ENCODE measurements at places on chromosomes 2 and 18.

GRCh38 chr18:46148810-46149209, 44.6 kb downstream of the HAUS1 start:
- DNase-seq = peak; percentile 21

- DNase-seq = no peak
Measured at GRCh38 chr2:62305421-62306176, 109.7 kb downstream of the B3GNT2 start.

- no peak for DNase-seq
Measured at GRCh38 chr18:45639408-45639807, 24.1 kb downstream of the SLC14A2 start.

DNA sequence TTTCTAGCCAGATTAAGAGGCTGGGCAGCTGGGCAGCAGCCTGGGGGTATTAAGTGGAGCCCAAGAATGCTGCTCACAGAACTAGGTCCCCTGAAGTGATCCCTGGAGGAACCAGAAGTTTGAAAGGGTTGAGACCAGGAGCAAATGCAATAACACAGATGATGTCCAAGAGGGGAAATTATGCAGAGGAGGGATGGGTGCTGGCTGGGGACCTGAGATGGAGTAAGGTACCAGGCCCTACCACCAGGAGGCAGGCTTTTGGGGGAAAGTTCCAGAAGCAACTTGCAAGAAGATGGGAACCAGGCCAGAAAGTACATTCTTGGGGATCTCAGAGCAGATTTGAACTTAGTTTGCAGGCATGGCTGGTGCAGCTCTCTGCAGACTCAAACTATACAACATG, 175.1 kb downstream of the NCK2 start:
- DNase-seq = no peak

- no peak for DNase-seq
Measured at GRCh38 chr2:30359644-30360167, 87.3 kb upstream of the LCLAT1 start.

DNA sequence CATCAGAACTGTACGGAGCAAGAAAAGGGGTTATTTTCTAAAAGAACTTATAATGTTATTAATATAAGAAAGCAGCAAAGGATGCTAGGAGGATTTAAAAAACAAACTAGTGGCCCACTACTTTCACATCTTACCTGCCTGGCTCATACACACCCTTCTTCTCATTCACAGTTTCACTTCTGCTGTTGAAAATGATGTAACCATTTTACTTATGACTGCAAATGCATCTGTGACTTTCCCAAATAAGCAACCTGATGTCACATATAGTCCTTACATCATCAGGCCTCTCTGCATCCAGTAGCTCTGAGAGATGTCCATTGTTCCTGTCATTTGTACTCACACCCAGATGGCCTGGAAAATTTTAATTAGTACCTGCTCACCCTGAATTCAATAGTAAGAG, 101.8 kb upstream of the MYO3B start:
- no peak for DNase-seq

DNA sequence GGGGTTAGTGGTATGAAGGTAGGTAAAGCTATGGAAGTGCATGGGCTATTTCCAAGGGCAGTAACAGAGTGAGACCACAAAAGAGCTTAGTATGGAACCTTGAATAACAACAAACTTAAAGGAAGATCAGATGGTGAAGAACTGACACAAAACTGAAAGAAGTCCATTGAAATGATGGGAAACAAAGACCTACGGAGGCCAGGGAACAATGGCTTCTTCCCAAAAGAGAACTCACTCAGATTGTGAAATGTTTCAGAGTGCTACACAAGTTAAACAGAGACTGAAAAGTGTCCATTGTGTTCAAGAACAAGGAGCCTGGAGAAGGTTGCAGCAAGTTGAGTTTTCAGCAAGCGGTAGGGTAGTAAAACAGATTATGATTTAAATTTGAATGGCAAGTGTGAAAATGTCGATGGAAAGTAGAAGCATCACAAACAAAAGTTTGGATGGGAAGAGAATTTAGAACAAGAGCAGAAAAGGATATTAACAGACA, 700.0 kb upstream of the NXPH2 start:
- no peak for DNase-seq

DNA sequence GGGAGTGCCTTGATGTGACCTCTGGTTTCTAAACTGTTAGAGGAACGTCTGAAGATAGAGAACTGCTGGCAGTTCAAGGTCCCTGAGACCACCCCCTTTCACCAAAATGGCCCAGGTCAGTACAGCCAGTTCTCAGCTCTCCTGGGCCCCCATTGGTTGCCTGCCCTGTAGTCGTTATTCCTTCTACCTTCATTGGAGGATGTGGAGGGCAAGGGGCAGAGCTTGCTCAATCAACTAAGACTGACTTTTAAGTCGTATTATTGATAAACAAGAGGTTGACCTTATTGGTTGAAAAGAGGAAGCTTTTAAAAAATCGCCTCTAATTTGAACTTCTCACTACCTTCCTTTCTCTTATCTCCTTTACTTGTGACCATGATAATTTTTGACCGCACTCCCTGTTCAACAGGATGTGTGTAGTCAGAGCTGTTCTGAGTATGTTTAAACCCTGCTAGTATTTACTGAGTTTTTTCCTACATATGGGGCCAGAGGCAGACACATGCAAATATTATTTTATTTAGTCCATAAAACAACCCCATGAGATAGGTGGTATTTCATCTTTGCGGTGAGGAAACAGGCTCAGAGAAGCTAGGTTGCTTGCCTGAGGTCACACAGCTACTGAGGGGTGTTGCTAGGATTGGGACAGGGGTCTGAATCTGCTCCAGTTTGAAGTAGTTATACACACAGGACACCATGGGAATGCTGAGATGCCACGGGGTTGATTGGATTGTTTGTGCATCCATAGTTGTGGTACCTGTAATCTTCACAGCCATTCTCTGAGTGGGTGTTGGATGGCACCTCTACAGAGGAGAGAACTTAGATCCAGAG, 65.9 kb downstream of the TMEM247 start:
- no peak for DNase-seq

- DNase-seq = no peak
Measured at GRCh38 chr2:19359021-19359357, 566 bp upstream of the OSR1 start.

- DNase-seq = no peak
Measured at GRCh38 chr18:59518705-59519104, 159.6 kb upstream of the LMAN1 start.

DNA sequence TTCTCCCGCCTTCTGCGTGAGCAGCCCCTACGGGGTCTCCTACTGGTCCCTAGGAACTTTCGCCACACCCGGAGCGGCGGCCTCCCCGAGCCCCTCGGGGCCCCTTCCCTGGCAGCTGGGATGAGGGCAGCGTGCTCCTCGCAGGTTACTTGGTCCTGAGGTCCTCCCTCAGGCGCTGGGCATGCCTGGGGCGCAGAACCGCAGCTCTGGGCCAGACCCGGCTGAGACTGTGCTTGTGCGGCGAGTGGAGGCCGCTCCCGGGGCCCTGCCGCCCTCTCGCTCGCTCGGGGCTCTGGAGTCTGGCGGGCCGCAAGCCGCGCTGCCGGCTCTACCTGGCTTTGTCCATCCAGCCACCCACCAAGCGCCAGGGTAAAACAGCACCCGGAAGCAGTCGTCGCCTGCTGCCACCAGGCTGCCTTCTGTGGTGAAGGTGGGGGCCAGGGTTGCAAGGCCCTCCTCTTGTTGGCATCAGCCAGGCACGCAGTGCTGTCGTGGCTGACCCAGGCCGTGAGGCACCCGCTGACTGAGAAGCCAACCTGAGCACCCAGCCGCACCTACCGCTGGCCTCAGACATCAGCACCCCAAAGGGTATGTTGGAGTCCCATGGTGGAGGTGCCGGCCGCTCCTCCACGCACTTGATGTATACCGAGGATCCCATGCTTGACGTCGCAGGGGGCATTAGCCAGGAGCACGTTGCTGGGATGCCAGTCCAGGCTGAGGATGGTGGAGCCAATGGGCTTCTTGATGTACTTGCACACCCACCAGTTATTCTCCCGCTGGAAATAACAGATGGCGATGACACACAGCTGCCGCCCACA, 46.1 kb upstream of the PTH2R start:
- no peak for DNase-seq

GRCh38 chr2:143954186-143954585, 565.7 kb downstream of the ZEB2 start:
- no peak for DNase-seq

DNA sequence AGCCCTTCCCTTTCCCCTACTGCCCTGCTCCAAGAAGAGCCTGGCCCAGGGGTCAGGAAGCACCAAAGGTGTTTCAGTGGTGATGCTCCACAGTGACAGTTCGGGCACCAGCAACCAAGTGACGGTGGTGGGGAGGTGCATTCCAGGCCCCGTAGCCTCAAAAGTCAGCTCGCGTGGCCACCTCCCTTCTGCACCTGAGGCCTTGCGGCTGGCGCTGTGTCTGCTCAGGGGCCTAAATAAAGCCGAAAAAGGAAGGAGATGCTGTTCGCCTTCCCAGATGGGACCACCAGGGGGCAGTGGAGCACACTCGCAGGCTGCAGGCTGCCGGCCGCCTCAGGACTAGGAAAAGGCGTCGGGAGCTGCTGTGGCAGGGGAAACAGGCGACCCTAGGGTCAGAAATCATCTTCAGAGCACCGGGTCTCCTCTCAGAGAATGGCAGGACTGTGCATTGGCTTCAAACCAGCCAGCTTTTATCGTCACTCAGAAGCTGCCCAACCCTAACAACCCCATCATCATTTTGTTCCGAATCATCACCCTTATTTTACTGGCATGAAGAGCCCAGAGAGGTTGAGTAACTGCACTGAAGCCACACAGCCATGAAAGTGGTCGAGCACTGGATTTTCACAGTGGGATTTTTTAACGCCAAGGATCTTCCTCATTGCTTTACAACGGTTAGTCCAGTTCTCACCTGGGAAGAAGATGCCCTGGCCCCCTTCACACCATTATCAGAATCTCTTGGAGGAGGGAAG, 213.0 kb upstream of the CELF4 start:
- DNase-seq = peak; percentile 57

DNA sequence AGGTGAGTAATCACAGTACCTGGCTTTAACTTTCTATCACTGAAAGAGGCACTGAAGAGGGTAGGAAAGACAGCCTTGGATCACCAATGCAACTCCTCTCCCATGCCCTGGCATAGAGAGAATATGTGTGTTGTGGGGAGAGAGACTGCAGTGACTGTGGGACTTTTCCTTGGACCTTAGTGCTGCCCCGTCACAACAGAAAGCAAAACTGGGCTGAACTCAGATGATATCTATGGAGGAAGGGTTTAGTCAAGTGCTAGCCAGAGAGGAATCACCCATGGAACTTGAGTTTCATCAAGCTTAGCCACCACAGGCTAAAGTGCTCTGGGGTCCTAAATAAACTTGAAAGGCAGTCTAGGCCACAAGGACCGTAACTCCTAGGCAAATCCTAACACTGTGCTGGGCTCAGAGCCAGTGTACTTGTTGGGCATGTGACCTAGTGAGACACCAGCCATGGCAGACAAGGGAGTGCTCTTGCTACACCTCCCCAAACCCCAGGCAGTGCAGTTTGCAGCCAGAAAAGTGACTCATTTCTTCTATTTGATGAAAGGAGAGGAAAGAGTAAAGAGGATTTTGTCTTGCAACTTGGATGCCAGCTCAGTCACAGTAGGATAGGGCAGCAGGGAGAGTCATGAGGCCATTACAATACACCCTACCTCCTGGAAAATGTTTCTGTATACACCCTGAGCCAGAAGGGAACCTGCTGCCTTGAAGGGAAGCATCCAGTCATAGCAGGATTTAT, 105.8 kb upstream of the SPOPL start:
- no peak for DNase-seq

DNA sequence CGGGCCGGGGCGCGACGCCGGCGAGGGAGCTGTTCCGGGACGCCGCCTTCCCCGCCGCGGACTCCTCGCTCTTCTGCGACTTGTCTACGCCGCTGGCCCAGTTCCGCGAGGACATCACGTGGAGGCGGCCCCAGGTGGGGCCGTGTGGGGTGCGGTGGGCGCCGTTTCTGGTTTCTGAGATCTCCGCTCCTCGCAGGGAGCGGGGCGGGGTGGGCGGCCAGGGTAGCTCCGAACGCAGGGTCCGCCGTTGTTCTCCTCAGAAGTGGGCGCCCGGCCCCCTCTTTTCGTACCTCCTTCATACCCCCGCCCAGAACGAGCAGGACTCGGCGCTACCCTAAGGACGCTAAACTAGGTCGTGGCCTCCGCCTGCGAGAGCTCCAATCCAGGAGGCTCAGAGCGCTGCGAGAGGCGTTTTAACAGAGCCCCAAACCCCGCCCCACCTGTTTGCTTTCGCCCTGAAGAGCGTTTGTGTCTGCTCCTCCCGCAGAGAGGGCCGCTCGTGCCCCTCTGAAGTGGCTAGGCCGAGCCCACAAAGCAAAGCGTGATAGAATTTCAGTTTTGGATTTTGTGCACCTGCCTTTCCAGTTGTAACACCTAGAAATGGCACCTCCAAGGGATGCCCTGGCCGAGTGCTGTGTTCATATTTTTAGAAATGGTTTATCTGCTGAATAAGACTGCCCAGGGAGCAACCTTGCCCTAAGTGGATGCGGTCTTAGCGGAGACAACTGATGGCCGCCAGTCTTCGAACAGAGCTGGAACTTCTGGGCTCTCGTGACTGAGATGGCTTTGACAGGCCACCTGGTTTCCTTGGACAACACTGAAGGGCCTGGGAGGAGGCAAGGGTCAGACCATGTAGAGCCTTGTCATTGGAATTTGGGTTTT, 626 bp downstream of the CAPN10 start:
- DNase-seq = no peak

Data from anterior cingulate cortex (tissue), 58 donors.